ENCODE measurements at places on chromosomes 3 and 15.

GRCh38 chr3:107521469-107522059, 1.2 kb upstream of the BBX start:
- DNase-seq: no peak

GRCh38 chr3:139988472-139989156, 53.6 kb downstream of the CLSTN2 start:
- no peak for DNase-seq

GRCh38 chr3:8538913-8539312, 37.3 kb downstream of the LMCD1 start:
- no peak for DNase-seq

- no peak for DNase-seq
These were observed 666.5 kb downstream of the SQOR start for GRCh38 chr15:46301291-46301690.

DNA sequence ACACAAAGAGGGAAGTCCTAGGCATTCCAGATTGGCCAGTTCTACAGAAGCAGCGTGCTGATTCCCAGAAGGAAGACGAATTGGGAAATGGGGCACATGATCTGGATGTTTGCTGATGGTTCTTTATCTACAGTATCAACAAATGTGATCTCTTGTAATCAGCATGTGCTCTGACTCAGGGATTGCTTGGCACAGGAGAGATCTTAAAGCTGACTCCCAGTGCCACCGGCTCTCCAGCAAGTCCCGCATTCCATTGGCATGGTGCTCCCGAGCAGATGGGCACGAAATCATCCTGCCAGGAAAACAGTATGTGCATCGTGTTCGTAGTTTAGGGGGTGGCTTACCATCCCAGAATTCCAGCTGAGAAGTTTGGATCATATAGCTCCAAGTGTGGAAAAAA, 259.9 kb upstream of the NR2F2 start:
- no peak for DNase-seq

- no peak for DNase-seq
These were observed 4.1 kb downstream of the PXYLP1 start for GRCh38 chr3:141235661-141236171.

DNA sequence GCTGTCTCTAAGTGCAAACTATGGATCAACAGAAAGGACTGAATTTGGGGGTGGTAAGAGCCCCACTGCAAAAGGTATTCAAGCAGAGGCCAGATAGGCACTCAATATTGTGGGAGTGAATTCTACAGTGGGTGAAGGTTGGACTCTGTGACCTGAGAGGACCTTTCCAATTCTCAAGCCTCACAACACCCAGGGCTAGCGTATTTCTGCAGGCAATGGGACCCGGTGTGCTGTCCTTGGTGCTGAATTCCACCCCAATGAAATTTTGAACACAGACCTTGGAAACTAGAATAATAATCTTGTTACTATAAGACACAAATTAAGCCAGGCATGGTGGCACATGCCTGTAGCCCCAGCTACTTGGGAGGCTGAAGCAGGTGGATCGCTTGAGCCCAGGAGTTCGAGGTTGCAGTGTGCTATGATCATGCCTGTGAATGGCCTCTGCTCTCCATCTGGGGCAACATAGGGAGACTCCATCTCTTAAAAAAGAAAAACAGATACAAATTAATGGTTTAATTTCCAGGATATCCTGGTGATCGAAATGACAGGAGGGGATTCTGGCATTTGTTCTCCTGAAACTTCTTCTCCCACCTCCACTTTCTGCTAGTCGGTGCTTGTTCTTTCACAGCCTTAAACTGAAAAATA, 135.4 kb downstream of the RAB11A start:
- no peak for DNase-seq

- DNase-seq: no peak
These were observed 55.9 kb upstream of the C3orf80 start for GRCh38 chr3:160169139-160169976.

- no peak for DNase-seq
These were observed 1.6 kb downstream of the NR2F2 start for GRCh38 chr15:96331945-96332636.

DNA sequence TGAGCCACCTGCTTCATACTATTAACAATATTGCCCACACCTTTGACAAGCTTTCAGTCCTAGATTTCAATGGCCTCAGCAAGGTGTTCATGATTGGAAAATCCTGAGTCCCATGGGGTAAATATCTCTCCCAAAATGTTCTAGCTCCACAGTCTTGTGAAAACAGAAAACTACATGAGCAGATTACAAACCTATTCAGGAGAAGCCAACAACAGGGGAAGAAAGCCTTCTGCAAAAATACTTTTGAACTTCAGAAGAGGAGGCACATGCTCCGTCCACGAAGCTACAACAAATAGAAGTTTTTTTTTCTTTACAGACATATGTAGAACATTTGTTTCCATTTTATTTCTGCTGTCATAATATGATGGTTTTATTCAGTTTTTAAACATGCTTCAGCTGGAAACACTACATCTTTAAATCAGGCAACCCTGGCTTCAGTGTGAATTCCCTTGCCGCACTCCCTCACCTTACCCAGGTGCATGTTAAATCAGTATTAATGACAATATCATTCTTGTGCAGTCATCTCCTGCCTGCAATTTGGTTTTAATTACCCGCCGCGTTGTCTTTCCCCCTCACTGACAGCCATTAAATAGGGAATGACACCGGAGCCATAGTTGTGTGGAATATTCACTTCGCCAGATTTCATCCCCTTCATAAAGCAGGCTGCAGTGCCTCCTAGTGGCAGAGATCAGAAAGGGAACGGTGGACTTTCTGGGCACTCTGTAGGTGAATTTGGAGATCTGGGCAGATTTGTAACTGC, 725.5 kb upstream of the ARRDC4 start:
- DNase-seq: peak; percentile 15

GRCh38 chr15:83971992-83972391, 263.6 kb upstream of the GOLGA6L4 start:
- no peak for DNase-seq

GRCh38 chr15:71149646-71150557, 34.6 kb downstream of the THSD4 start:
- DNase-seq: no peak

DNA sequence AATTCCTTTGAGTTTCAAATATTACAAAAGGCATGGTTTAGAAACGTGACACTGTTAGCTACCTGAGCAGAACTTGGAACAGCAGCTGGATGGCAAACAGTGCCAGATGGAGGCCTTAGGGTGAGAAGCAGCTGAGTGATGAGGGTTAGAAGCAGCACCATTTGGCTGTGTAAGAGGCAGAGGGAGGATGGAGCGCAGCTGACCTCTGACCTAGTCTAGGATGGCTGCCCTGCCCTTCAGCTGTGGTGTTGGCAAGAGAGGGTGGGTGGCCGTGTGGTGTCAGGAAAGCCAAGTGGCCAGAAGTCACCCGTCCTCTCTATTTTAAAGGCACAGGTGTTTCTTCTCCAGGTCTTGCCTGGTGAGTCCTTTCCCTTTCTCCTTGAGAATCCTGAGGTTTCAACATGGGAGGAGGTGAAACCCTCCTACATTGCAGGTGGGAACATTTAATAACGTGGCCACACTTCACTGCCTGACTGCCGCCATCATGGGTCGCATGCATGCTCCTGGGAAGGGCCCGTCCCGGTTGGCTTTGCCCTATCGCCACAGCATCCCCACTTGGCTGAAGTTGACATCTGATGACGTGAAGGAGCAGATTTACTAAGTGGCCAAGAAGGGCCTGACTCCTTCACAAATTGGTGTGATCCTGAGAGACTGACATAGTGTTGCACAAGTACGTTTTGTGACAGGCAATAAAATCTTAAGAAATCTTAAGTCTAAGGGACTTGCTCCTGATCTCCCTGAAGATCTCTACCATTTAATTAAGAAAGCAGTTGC, 17.6 kb downstream of the BCL2L10 start:
- DNase-seq: no peak

DNA sequence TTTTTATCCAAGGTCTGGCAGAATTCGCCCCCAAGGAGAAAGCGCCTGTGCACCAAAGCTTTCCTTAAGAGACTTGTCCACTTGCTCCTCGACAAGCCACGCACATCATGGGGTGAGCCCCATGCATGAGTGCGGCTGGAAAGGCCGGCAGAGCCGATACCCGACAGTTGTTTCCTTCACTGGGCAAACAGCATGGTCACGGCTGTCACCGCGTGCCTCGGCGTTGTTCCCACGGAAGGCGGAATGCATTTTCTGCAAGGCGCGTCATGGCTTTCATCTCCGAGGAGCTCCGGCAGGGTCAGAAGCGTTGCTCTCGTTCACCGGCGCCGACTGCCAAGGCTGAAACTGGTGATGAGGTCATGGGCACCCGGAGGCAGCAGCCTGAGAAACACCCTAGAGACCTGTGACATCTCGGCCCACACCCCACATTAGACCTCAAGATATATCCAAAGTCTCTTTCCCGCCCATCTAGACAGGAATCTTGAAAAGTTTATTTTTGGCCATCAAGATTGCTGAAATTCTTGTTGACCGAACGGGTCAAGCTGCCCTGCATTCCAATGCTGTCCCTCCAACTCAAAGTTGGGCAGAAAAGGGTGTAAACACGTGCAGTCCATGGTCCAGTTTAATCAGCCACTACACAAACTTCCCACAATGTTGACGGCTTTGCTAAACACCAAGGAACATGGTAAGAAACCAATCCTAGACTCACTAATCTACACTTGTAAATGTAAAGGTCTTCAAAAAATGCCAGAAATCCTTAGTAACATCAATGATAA, 604 bp upstream of the TJP1 start:
- DNase-seq: peak; percentile 52

- peak; percentile 75 for DNase-seq
These were observed 600 bp upstream of the USP3 start for GRCh38 chr15:63503739-63504246.

- DNase-seq: no peak
These were observed 138.7 kb upstream of the CADM2 start for GRCh38 chr3:84820126-84820525.

DNA sequence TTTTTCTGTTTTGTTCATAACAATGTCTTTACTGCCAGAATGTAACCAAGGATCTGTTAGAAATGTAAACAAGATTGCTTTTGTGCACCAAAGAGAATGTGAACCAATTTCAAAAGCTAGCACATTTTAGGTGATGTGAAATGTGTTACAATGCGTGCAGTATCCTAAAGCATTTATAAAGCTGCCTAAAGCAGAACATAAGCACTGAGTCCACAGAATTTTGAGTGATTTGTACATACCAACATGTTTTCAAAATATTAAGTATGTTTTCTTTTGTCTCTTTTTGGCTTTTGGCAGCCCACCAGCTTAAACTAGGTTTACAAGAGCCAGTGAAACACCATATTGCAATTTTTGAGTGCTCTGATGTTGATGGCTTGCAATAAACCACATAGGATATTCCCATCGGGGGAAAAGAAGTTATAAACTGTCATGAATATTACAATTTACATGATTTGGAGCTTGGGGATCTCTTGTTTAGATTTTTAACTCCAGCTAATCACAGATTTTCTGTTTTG, 364.0 kb downstream of the ZIC1 start:
- no peak for DNase-seq
